AG10803 (cell line): ENCODE measurements at places on chromosomes 1 and 21.
A peak's percentile ranks its signal among the peaks of the same experiment; 100 is the strongest.

DNA sequence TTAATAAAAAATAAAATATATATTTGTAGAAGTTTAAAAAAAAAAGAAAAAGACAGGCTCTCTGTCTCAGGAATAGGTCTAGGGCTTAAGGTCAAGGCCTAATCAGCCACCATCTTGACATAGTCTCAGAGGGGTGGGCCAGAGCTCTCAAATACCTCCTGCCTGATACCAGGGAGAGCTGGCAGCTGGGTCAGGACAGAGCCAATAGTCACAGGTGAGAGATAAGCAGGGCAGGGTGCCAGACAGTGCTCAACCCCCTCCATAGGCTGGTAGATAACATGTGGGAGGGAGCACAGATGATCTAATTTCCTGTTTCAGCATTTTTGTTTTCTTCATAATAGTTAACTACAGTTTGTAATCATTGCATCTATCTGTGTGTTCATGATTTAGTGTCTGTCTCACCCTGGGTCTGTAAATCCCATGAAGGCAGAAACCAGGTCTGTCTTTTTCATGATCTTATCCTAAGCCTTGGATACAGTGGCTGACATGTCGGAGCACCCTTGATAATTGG lies 152.0 kb upstream of the GRIK3 start:
- no peak for DNase-seq

DNA sequence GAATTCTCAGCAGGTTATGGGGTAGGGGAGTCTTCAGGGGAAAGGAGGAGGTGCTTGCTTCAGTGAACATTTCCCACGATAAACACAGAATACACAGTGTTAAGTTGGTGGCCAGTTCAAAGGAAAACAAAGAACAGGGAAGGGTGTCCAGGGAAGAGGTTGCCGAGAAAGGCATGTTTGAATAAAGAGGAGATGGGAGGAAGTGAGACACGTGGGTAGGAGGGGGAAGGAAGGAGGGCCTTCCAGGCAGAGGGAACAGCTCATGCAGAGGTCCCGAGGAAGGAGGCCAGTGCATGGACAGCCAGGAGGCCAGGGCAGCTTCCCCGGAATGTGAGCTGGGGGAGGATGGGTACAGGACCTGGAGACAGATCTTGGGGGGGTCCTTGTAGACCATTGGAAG lies 130.3 kb upstream of the TMEM51 start:
- no peak for DNase-seq

GRCh38 chr1:182144646-182145030 lies 83.1 kb upstream of the ZNF648 start:
- no peak for DNase-seq

GRCh38 chr1:66433611-66434010 lies 100.3 kb upstream of the SGIP1 start:
- no peak for DNase-seq

DNA sequence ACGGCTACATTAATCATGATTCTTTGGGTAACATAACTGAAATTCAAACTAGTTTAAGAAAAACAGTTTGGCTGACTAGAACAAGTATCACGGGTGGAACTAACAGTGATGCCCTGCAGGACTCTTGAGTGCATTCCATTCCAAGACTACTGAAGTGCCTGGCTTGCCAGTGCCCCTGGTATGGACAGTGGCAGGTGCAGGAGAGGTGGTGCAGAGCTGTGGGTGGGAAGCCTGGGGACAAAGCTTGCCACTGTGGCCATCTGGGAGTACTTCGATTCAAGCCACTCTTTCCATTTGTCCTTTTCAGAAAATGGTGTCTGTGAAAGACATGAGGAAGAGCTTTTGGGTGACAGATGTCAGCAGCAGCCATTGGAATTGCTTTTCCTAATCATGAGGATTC lies 166.5 kb downstream of the RRAGC start:
- DNase-seq: no peak

GRCh38 chr1:164735315-164736052 lies 176.5 kb downstream of the PBX1 start:
- DNase-seq: no peak

DNA sequence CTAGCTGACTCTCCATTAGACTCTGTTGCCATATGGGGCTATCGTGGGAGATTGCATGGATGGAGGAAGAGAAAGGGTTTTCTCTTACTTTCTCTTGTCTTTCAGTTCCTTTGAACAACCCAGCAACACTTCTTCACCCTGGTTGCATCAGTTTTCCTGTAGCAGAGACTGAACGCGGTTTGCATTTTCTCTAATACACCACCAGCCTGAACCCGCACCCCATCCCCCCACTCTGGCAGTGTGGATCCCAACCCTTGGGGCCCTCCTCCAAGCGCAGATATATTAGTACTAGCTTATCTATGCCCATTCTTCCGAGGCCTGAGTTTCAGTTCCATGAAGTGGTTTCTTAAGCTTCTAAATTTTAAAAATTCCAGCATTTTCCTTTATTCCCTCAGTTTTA lies 12.6 kb downstream of the DR1 start:
- DNase-seq: no peak

- DNase-seq: no peak
Measured at GRCh38 chr1:156894711-156895454, 1.4 kb downstream of the PEAR1 start.

- DNase-seq: no peak
Measured at GRCh38 chr1:9128166-9128519, 759 bp downstream of the GPR157 start.

- no peak for DNase-seq
Measured at GRCh38 chr1:29648798-29649188, 412.5 kb downstream of the PTPRU start.

DNA sequence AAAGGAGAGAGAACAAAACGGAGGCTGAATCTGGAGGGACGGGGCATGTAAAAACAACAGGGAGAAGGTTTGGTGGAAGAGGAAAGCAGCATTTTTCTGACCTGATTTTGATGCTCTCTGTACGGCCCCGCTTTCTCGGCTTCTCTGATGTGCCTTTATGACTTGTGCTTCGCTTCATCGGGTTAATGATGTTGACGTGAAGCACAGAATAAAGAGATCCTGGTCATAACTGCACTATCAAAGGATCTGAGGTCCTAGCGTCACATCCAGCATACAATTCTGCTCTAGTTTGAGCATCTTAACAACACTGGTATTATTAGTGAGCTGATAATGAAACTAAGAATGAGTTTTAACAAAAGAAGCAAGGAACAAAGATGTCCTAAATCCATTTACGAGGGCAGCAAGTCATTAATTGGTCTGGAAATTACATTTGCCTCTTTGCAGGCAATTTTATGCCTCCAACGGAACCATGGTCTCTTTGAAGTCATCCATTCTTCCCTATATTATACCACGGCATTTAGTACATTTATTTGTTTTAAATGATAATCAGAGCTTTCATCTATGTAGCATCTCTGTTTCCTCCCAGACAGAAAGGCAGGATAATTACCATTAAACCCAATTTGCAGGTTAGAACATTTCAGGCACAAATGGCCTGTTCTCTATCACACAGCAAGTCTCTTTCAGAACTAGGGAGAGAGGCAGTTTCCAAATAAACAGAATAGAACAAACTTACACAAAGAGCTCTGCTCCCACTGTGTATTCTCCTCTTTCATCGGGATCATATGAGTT lies 45.3 kb upstream of the B3GALNT2 start:
- no peak for DNase-seq

DNA sequence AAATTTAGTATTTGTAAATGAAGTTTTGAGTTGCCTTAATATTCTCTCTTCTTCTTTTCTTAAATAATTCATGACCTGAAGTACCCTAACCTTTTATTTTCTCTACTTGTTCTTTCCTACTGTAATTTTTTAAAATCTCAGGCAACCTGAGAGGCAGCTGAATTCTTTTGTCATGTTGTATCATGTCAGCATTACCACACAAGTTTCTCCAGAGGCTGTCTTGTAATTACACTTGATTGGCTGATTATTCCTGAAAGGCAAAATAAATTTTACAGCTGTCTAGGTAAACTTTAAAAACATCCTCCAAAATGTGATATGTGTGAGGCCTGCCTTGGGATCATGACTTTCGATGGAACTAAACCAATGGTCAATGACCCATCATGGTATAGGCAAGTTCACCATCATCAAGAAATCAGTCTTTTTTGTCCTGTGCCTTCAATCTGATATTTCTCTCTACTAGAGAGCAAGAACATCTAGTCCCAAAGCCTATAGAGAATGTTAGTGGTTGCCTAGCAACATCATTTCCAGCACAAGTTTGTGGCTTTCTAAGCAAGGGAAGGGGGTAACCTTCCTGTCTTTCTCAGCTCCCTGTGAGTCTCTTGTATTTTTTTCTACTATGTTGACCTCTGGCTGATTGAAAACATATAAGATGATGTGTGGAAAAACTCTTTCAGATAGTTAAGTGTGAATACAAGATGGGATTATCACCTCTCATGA lies 115.5 kb downstream of the GABPA start:
- DNase-seq: no peak

GRCh38 chr1:229229137-229229720 lies 41.7 kb upstream of the RAB4A start:
- peak; percentile 40 for DNase-seq

DNA sequence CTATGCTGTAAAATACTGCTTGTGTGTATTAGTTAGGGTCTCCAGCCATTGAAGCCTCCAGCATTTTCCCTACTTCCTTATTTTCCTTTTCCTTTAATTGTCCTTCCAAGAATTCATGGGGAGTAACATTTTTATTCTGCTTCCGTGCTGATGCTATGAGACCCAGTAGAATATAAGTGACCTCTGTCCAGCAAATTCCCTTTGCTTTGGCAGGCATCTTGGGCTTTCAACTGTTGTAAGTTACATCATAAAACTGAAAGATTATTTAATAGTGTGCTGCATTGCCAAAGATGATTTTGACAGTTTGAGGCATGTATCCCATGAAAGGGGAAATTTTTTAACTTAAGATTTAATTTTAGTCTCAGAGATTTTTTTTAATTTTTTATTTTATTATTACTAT lies 48.1 kb upstream of the B3GALT2 start:
- DNase-seq: no peak

DNA sequence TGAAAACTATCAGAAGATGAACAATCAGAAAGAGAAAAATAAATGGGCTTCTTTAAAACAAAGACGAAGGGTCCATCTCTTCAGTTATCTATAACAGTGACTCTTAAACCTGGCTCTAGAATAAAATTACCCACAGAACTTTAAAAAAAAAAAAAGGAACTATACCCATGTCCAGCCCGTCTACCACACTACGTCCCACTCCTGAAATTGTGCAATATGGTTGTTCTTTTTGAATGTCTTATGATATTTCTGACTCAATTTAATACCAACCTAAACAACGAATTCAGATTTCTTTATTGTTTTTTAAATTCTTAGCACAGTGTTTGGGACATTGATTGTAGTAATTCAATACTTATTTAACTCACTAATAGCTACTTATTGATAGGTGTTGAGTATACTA lies 246.3 kb downstream of the DPYD start:
- DNase-seq: no peak

DNA sequence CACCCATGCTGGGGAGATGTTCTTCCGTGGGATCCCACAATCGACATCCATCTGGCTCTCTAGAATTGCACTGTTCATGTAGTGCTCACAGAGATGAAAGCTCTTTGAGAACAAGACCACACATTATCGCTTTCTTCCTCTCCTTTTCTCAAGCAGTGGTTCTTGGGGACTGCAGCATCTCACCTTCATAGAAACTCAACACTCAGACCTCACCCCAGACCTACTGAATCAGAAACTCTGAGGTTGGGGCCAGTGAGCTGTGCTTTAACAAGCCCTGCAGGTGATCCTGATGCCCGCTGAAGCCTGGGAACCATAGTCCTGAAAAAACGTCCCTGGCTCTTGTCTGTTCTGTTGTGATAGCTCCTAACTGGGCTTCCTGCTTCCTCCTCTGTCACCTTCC lies 251.3 kb upstream of the FGGY start:
- DNase-seq: no peak

DNA sequence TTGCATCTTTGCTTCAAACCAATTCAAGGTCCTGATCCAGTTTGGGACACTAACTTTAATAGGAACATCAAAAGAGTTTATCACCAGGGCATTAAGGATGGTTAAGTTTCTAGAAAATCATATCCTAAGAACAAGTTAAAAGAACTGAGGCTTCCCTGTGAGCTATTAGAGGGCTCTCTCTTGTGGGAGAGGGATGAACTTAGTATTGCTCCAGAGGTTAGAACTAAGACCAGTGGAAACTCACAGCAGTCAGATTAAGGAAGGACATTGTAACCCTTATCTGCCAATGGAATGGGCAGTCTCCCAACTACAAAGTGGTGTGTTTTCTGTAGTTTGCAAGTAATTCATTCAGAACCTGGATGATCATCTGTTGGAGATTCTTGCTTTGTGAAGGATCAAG lies 36.8 kb downstream of the UBE2U start:
- DNase-seq: peak; percentile 29

GRCh38 chr1:179105393-179105792 lies 23.5 kb downstream of the TOR3A start:
- DNase-seq: no peak

- DNase-seq: no peak
Measured at GRCh38 chr21:30710499-30710898, 8.1 kb downstream of the KRTAP21-3 start.

- DNase-seq: no peak
Measured at GRCh38 chr1:234899730-234900072, 228.9 kb downstream of the TOMM20 start.

DNA sequence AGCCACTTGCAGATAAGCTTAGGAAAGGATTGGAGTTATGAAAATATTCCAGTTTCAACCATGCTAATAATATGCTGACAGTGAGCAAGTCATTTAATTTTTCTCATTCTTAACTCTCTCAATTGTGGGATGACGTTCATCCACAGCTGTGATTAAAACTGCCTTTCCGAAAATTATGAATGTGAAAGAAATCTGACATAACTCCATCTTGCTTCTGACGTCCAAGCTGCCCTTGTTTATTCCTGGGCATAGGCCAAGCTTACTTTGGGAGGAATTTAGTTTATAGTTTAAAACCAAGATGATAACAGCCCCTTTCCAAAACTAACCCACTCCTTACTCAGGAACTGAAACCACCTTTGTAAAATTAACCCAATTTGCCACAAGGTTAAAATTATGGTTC lies 11.0 kb upstream of the RGS18 start:
- DNase-seq: no peak

- no peak for DNase-seq
Measured at GRCh38 chr1:205228093-205228521, 361 bp downstream of the TMCC2 start.

- peak; percentile 17 for DNase-seq
Measured at GRCh38 chr1:56416495-56416894, 162.9 kb downstream of the PLPP3 start.

DNA sequence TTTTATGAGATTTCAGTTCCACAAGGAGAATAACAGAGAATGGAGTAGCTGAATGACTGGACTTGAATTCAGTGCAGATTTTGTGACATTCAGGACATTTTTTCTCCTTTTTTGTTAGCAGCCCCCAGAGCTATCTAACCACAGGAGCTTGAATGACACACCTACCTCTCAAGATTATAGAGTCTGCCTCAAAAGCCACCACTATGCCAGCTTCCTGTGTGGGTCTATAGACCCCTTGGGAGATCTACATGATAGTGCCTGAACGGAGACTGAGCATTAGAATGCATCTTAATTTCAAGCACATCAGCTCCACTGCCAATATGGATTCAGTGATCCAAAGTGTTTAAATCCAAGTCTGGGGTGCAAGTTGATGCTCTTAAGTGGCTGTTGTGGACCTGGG lies 74.4 kb upstream of the ZNF648 start:
- no peak for DNase-seq
